Smooth muscle cell of the umbilical artery (primary cell): ENCODE measurements at places on chromosomes 4 and X. TPM values are rescaled to one million over a fixed set of nuclear protein-coding genes. Genes with fewer than 3 reads are reported as not detected.

The CSAG1 gene
- not detected in 2 replicates for total RNA-seq

The PLK4 gene
- total RNA-seq, result 1.5 and 11.0 TPM in 2 replicates

The NAP1L2 gene
- 0.59 and 0.78 TPM in 2 replicates for total RNA-seq

The BRS3 gene
- not detected in 2 replicates for total RNA-seq

The CYLC1 gene
- not detected in 2 replicates for total RNA-seq

The GPRASP2 gene
- total RNA-seq, result 20.1 and 25.5 TPM in 2 replicates

The UGT2B10 gene
- not detected in 2 replicates for total RNA-seq

The F8 gene
- total RNA-seq, result 2.4 and 2.9 TPM in 2 replicates

The TMEM144 gene
- total RNA-seq, result 9.8 and 14.0 TPM in 2 replicates

The RWDD4 gene
- 21.7 and 28.6 TPM in 2 replicates for total RNA-seq

The RNF150 gene
- total RNA-seq, result 1.0 and 2.4 TPM in 2 replicates

The NDNF gene
- 1.2 and 1.5 TPM in 2 replicates for total RNA-seq

The LRRC66 gene
- total RNA-seq, result 0.89 and 1.5 TPM in 2 replicates

The LUZP4 gene
- not detected in 2 replicates for total RNA-seq

The MAP7D2 gene
- under 0.01 and 0.05 TPM in 2 replicates for total RNA-seq

The LRBA gene
- total RNA-seq, result 49.0 and 59.7 TPM in 2 replicates

The EXOC1L gene
- total RNA-seq, result not detected in 2 replicates

The CHRNA9 gene
- total RNA-seq, result not detected in 2 replicates

The MTM1 gene
- 10.5 and 11.0 TPM in 2 replicates for total RNA-seq
